ENCODE measurements at places on chromosomes 16 and 17. TPM values are rescaled to one million over a fixed set of nuclear protein-coding genes. Genes with fewer than 3 reads are reported as not detected.

- DNase-seq: no peak
Measured at GRCh38 chr16:5041600-5042133, 7.9 kb upstream of the NAGPA start.

Gene LRRC36
- not detected for total RNA-seq

GRCh38 chr17:10337136-10337535 lies 35.7 kb downstream of the MYH13 start:
- no peak for DNase-seq

Gene RDM1
- not detected for total RNA-seq

- DNase-seq: no peak
Measured at GRCh38 chr17:37274461-37274860, 101.3 kb upstream of the C17orf78 start.

- no peak for DNase-seq
Measured at GRCh38 chr17:970364-970763, 9.2 kb downstream of the NXN start.

Gene CCL2
- total RNA-seq: 22.3 TPM

Gene MYH1
- total RNA-seq: 0.10 TPM

Measured in left ventricle myocardium superior (tissue), 1 donor.